Renal cortex interstitium (tissue), 15 donors: ENCODE measurements at places on chromosomes 1 and 21. TPM values are rescaled to one million over a fixed set of nuclear protein-coding genes. Genes with fewer than 3 reads are reported as not detected.

DNA sequence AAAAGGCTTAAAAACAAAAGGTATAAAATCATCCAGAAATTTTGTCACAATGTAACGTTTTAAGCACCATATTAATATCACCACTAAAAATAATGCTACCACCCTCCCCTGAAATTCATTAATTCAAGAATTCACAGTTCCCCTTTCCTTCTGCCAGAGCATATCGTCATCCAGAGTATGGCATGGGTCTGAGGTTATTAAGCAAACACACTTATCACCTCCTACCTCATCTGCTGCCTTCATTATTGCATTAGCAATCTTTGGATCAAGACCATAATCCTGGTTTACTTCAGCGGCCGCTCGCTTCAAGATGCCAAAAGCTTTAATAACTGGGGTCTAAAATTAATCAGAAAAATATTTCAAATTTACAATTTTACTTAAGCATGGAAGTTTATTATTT lies 6.2 kb downstream of the FH start:
- DNase-seq, result no peak

GRCh38 chr1:89538361-89538760 lies 13.7 kb downstream of the LRRC8B start:
- no peak for DNase-seq

- no peak for DNase-seq
These were observed 123.9 kb downstream of the ST6GALNAC3 start for GRCh38 chr1:76198452-76198851.

GRCh38 chr1:204495078-204495753 lies 611 bp upstream of the PIK3C2B start:
- DNase-seq, result no peak

Gene SPRR2E
- not detected for polyA plus RNA-seq

Gene CFAP107
- polyA plus RNA-seq, result 1.1 TPM

- DNase-seq, result no peak
These were observed 14.5 kb downstream of the AIDA start for GRCh38 chr1:222697826-222698225.

GRCh38 chr1:78745111-78745510 lies 95.5 kb downstream of the IFI44 start:
- no peak for DNase-seq

Gene LCE3D
- not detected for polyA plus RNA-seq
